ENCODE measurements at places on chromosomes 5 and 9.

DNA sequence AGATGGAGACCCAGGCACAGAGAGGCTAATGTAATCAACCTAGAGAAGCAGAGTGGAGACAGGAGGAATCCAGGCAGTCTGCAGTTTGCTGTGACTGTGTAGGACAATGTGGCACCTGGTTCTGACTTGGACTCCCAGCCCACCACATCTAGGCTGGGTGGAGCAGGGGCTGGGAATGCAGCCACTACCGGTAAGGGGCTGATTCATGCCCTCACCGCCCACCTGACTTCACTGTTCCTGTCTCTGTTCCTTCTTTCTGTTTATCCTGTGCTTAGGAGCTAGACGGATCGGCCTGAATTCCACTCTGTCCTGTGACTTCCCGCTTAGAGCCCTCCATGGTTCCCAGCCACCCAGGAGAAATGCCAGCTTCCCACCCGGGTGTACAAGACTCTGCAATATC lies 2.6 kb downstream of the PDLIM4 start:
- DNase-seq: no peak

- no peak for DNase-seq
These were observed 136.6 kb upstream of the TNC start for GRCh38 chr9:115254287-115255180.

GRCh38 chr9:128160603-128160987 lies 530 bp downstream of the BBLN start:
- no peak for DNase-seq

DNA sequence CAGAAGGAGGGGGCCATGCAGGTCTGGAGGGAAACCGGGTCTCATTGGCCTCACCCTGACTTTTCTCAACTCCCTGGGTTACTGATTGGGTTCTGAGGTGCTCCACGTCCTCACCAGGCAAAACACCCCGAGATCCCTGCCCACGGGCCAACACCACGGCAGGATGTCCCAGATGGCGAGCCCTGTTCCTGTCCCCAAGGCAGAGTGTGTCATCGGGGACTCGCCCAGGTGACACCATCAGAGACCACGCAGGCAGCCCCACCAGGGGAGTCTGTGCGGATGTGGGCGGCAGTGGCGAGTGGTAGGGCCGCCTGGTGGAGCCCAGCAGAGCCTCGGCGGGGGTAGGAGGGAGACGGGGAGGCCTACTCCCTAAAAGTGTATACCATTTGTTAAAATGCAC lies 59.0 kb upstream of the UBAC1 start:
- DNase-seq: no peak

DNA sequence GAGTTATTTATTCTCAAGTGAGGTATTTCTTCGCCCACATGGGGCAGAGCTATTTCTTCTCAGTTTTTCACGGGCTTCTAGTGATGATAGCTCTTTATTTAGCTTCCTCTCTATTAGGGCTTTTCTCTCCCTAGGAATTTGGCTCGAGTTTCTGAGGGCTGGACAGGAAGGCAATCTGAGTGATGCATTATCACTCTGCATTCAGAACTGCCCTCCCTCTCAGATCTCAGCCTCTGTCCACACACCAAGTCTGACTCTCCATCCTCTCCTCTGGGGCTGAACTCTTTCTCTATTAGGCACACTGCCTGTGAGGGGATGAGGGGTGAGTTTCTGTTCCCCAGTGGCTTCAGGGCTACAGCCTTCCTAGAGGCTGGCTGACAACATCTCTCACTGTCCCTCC lies 14.9 kb upstream of the SCAMP1 start:
- no peak for DNase-seq

GRCh38 chr5:78308703-78309102 lies 14.2 kb upstream of the AP3B1 start:
- no peak for DNase-seq

GRCh38 chr9:30078195-30078594 lies 2306.2 kb upstream of the ACO1 start:
- no peak for DNase-seq
